ENCODE measurements at places on chromosomes 2 and 18.

- no peak for DNase-seq
Observed at GRCh38 chr2:191014653-191015020, 666 bp upstream of the STAT1 start.

- no peak for DNase-seq
Observed at GRCh38 chr2:171316755-171317337, 116.9 kb downstream of the METTL8 start.

- DNase-seq = no peak
Observed at GRCh38 chr2:20572221-20572620, 78.7 kb downstream of the HS1BP3 start.

DNA sequence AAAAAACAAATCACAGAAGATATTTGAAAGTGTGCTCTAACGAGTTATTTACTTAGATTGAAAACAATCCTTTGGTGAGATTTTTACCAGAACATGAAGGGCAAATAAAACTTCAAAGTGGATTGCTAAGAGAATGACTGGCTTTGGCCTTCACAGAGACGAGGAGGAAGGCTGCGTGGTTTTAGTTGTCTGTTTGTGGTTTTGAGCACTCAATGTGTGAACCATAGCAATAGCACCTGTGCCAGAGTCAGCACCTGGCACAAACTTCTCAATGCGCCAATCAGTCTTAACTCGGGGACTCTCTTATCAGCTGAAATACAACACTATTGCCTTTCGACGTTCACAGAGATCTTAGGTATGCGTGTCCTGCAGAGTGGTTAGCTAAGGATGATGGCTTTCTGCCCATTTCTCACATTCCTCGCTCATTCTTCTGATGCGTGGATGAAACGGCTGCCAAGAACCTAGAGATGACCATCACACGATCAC is 70.0 kb downstream of the MBP start:
- peak; percentile 56 for DNase-seq

- DNase-seq = no peak
Observed at GRCh38 chr2:19028587-19029375, 329.6 kb downstream of the OSR1 start.
